ENCODE measurements at places on chromosomes 13 and 19.

- DNase-seq, result no peak
These were observed 152.5 kb downstream of the RNF17 start for GRCh38 chr13:24916464-24916863.

GRCh38 chr19:33861950-33862349 lies 65.3 kb downstream of the KCTD15 start:
- no peak for DNase-seq

- no peak for DNase-seq
These were observed 51.1 kb downstream of the FNDC3A start for GRCh38 chr13:49026851-49027250.

DNA sequence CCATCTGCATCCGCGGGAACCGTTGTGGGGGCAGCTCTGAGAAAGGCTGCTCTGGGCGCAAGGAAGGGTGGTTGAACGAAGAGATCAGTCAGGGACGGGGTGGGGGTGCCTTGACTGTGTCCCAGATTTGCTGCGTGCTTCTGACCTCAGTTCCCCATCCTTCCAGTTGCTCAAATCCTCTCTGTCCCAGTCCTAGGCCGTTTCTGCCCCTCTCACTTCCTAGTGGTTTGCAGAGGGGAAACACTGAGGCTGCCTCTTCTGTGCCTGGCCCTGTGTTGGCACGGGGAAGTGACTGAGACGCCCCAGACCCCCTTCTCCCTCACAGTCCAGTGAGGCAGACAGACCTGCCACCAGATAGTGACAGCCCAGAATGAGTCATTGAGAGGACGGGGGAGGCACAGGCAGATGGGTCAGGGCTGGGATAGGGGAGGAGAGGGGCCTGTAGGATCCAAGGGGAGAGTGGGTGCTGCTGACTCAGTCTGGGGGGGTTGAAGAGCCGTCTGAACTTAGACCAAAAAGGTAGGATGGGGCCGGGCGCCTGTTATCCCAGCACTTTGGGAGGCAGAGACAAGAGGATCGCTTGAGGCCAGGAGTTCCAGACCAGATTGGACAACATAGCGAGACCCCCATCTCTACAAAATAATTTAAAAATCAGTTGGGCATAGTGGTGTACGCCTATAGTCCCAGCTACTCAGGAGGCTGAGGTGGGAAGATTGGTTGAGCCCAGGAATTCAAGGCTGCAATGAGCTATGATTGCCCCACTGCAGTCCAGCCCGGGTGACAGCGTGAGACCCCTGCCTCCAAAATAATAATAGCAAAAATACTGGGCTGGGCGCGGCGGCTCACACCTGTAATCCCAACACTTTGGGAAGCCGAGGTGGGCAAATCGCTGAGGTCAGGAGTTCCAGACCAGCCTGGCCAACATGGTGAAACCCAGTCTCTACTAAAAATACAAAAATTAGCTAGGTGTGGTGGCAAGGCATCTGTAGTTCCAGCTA lies 26.5 kb downstream of the NUMBL start:
- DNase-seq, result peak; percentile 20

DNA sequence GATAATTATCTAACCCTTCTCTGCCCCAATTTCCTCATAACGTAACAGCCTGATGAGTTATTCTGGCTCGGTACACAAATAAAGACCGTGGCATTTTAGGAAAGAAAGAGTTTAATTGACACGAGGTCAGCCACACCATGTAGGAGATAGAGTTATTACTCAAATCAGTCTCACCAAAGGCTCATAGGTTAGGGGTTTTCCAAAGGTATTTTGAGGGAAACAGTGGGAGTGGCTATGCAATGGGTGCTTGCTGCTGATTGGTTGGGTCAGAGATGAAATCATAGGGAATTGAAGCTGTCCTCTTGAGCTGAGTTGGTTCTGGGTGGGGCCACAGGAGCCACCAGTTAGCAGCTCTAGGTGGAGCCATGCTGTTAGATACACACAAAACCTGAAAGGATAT lies 137.5 kb downstream of the FREM2 start:
- DNase-seq, result no peak

DNA sequence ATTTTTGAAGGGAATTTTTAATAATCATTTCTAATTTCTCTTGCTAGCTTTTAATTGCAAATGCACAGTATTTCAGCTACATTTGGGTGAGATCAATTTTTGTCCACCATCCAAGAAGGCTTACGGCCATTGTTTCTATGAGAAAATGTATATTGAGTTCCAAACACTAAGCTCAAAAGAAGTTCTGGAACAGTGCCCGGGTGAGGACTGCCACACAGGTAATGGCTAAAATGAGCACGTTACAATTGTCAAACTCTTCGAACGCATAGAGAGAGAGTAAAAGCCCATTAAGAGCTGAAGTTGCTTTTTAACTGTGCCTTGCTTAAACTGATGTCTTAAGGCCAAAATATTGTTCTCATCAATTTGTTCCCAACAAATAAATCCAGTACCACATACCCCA lies 755.0 kb downstream of the DIAPH3 start:
- no peak for DNase-seq

- DNase-seq, result no peak
These were observed 22.7 kb downstream of the SLC25A15 start for GRCh38 chr13:40812102-40812501.

DNA sequence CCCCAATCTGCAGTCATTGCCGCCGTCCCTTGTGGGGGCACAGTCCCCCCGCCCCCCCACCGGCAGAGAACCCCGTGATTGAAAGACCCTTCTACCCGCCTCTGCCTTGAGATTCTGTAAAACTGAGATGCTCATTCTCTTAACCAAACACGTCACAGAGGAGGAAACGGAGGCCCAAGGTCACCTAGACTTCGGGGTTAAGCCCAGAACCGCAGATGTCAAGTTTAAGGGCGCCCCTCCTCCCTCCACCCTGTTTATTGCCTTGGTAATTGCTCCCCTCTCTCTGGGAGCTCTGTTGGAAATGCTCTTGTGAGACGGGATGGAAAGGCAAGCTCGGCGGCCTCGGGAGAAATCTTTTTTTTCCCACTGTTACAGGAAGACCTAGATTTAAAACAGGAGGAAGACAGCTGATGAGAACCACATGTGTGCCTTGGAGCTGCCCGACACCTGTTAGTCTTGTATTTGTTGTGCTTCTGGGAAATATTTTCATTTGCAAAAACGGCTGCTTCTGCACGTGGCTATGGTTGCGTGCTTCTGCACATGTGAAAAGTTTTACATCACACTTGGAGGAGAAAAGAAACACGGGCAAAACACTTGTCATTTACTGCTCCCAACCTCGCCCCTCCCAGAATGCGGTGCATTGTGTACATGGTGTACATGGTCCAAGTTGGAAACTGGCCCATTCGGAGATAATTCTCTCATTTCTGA lies 1.1 kb upstream of the MED26 start:
- peak; percentile 3 for DNase-seq

- DNase-seq, result no peak
These were observed 805.6 kb upstream of the ARGLU1 start for GRCh38 chr13:107373551-107373950.

GRCh38 chr13:60351855-60352615 lies 45.0 kb upstream of the TDRD3 start:
- DNase-seq, result no peak

DNA sequence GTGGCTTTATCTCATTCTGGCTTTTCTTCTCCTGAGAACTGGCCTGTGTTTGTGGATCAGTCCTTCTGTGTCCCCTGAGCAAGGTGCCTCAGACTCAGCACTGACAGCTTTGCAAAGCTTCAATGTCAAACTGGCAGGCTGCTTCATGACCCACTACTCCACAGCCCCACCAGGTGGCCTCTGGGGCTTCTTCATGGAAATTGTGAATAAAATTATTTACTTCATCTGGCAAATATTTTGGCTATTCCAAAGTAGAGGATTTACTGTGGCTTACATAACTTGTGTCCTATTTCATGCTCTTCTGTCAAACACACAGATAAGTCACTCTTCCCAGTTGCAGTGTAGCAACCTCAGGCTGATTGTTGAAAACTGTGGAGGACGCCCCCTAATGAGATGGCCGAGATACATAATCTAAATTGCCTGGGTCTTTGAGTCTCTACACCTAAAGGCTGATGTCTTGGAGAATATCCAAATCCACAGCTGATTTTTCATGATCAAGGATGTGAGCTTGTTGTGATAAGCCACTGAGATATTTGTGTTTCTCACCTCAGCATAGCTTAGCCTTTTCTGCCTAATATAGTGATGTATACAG lies 721.9 kb upstream of the SLC10A2 start:
- DNase-seq, result no peak

- no peak for DNase-seq
These were observed 39.9 kb upstream of the FLT1 start for GRCh38 chr13:28534801-28535200.

GRCh38 chr13:89752394-89752793 lies 1595.1 kb upstream of the MIR17HG start:
- DNase-seq, result no peak

DNA sequence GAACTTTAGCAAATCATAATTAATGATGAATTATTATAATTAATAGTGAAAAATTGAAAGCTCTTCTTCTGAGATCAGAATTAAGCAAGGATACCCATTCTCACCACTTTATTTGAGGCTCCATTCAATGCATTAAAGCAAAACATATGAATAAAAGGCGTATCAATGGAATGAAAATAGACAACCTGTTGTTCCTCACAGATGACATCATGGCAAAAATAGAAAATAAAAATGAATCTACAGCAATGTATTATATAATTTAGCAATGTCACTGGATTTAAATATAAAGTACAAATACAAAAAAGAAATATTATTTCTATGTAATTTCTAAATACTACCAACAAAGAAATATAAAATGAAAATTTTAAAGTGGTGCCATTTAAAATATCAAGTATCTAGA lies 11.1 kb upstream of the ZNF780A start:
- DNase-seq, result no peak

DNA sequence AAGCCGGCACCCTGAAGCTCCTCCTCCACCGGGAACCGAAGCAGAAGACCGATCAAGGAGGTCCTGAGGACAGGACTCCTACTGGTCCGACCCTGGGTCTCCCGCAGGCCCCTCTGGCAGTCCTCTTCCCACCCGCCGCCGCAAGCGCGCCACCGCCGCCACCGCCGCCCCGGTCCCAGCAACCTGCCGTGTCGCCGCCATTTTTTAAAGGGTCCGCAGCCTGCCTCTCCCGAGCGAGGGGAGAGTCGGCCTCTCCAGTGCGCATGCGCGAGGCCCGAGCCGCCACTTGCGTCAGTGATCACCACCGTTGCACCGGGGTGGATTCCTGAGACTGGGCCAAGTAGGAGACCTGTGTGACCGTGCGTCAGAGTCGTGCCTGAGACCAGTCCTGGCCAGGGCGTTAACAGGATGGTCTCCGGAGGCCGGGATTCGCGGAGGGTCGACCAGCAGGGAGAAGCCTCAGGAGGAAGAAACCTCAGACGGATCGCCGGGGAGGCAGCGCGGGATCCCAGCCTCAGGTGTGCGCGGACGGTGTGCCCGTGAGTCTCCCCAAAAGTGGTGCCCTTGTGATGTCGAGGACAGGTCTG lies 51.6 kb downstream of the ZNF146 start:
- no peak for DNase-seq

GRCh38 chr13:66322193-66322740 lies 907.9 kb downstream of the PCDH9 start:
- no peak for DNase-seq

DNA sequence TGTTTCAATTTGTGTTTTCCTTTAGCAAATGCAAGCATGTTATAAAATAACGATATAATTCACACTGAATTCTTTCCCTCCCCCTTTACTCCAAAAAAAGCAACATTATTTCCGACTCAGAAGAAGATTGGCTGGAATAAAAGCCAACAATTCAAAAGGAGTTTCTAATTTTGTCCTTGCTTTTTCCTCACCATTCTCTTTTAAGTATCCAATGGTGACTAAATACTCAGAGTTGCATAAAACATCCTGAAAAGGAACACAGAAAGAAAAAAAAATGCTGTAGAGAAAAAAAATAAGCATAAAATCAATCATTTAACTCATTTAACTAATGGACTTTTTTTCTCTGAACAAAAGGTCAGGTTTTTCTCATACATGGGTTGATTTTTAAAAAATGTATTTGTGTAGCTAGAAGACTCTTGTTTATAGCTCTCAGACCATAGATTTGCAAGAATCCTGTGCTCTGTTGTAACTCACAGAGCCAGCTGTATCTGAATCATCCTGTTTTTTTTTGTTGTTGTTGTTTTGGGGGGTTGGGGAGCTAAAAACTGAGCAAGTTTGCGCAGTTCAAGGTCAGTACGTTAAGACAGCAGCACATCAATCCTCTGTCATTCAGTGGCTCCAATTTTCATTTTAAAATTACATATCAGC lies 108.1 kb downstream of the PCDH17 start:
- DNase-seq, result no peak

DNA sequence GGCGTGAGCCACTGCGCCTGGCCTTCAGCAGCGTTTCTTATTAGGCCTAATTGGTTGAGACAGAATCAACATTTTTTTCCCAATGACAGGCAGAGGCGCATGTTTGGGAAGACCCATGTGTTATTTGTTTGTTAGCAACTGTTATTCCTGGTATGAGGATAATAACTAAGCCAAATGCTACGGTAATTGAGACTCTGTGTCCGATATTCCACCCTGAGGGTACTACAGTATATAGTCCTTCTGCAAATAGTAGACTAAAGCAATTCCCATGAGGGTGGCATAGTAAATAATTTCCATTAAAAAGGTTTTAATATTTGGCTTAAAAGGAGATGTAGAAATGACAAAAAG lies 18.4 kb upstream of the CCL25 start:
- DNase-seq, result no peak

DNA sequence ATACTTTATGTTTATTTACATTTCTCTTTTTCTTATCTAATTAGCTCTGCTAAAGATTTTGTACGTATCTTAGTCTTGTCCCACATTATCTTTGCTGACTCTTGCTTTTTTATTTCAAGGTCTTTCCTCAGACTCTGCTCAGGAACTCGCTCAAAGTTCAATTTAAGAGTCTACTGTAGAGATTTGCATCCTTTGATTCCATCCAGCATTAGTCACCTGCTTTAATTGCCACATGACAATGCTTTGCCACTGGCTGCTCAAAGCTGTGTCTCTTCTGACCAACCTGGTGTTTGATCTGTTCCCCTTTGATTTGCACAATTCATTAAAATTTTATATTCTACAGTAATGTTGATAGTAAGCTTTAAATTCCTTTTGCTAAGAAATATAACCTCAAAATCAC lies 157.9 kb upstream of the FREM2 start:
- no peak for DNase-seq

- no peak for DNase-seq
These were observed 28.5 kb downstream of the FBN3 start for GRCh38 chr19:8120636-8121480.

- DNase-seq, result no peak
These were observed 3.0 kb downstream of the ANGPTL4 start for GRCh38 chr19:8366961-8367326.

Measured in activated naive CD4-positive, alpha-beta T cell treated with Interleukin-2 at 50 U/mL for 16 hours (primary cell).